Activated naive CD8-positive, alpha-beta T cell treated with anti-CD3 and anti-CD28 coated beads, Interleukin-2, amount 10 ng/mL, durations not matched to agents 7 days and 5 days (primary cell): ENCODE measurements at places on chromosomes 11 and 22.
A peak's percentile ranks its signal among the peaks of the same experiment; 100 is the strongest.

- H3K27ac ChIP-seq: no peak overlapping the region
- H3K4me1 ChIP-seq: peaks cover 3% of the 10 kb centered on the region
- H3K4me3 ChIP-seq: no peak overlapping the region
- no peaks in the 10 kb centered on the region for H3K27me3 ChIP-seq
- no peak for DNase-seq
These were observed 255.2 kb upstream of the POU2AF2 start for GRCh38 chr11:110990311-110990710.

DNA sequence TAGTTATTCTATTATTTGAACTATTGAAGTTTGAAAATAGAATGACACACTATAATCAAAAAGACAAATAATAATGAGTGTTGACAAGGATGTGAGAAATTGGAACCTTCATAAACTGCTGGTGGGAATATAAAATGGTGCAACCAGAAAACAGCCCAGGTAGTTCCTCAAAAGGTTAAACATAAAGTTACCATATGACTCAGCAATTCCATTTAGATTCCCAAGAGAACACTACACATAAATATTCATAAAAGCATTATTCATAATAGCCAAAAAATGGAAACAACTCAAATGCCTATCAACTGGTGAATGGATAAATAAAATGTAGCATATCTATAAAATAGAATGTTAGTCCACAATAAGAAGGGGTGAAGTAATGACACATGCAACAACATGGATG lies 21.7 kb downstream of the CCDC73 start:
- H3K4me1 ChIP-seq: peaks cover 11% of the 10 kb centered on the region
- H3K36me3 ChIP-seq: no peaks in the 10 kb centered on the region
- H3K27me3 ChIP-seq: peaks cover 8% of the 10 kb centered on the region
- no peak overlapping the region for H3K4me3 ChIP-seq
- DNase-seq: no peak
- H3K27ac ChIP-seq: no peak overlapping the region

DNA sequence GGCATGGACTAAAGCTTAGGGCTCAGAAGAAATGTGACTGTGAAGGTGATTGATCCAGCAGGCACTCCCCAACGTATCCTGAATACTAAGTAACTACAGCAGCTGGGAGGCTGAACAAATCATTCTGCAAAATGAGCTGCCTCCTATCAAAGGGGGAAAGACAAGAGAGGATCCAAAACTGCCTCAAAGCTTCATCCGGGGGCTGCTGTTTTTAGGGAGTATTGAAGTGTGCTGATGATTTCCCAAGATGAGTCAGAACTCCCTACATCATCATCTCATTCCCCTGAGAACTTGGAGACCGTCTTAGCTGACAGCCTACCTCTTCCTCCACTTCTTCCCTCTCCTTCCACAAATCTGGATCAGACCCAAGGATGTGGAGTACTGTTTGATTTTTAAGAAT lies 108.4 kb upstream of the GRAMD1B start:
- DNase-seq: no peak
- H3K27me3 ChIP-seq: peaks cover 22% of the 10 kb centered on the region

DNA sequence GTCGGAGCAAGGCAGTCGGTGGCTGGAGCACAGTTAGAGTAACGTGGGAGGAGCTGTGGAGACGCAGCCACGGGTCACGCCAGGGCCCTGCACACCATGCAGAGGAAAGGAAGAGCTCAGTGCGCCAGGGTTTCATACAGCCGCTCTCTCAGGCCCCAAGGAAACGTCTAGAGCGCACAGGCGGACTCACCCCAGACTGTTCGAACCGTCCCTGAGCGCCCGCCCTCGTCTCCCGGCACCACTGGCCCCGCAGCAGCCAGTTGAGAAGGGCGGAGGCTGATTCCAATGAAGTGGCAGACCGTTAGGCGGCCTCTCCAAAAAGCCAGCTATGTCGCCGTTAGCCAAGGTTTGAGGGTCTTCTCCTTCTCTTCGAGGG lies 483 bp upstream of the HYLS1 start:
- H3K27me3 ChIP-seq: no peaks in the 10 kb centered on the region
- peaks cover 5% of the 10 kb centered on the region for H3K36me3 ChIP-seq
- peak overlapping the region; percentile 84 for H3K4me3 ChIP-seq
- H3K27ac ChIP-seq: peak overlapping the region; percentile 91
- H3K4me1 ChIP-seq: peaks cover 20% of the 10 kb centered on the region
- peak; percentile 73 for DNase-seq

GRCh38 chr22:43883012-43883661 lies 8.7 kb downstream of the PNPLA5 start:
- peaks cover 5% of the 10 kb centered on the region for H3K27me3 ChIP-seq
- no peak overlapping the region for H3K27ac ChIP-seq
- H3K36me3 ChIP-seq: no peaks in the 10 kb centered on the region
- H3K4me1 ChIP-seq: peaks cover 5% of the 10 kb centered on the region

GRCh38 chr11:113839842-113840241 lies 35.5 kb downstream of the USP28 start:
- no peak for DNase-seq
- H3K4me1 ChIP-seq: peaks cover 12% of the 10 kb centered on the region

GRCh38 chr22:30129636-30130035 lies 49.4 kb downstream of the HORMAD2 start:
- peaks cover 10% of the 10 kb centered on the region for H3K4me1 ChIP-seq
- H3K36me3 ChIP-seq: peaks cover 17% of the 10 kb centered on the region
- H3K27ac ChIP-seq: no peak overlapping the region

GRCh38 chr11:58178444-58178843 lies 10.4 kb upstream of the OR9Q2 start:
- DNase-seq: no peak
- no peaks in the 10 kb centered on the region for H3K4me1 ChIP-seq
- peaks cover 2% of the 10 kb centered on the region for H3K27me3 ChIP-seq
- no peaks in the 10 kb centered on the region for H3K36me3 ChIP-seq

DNA sequence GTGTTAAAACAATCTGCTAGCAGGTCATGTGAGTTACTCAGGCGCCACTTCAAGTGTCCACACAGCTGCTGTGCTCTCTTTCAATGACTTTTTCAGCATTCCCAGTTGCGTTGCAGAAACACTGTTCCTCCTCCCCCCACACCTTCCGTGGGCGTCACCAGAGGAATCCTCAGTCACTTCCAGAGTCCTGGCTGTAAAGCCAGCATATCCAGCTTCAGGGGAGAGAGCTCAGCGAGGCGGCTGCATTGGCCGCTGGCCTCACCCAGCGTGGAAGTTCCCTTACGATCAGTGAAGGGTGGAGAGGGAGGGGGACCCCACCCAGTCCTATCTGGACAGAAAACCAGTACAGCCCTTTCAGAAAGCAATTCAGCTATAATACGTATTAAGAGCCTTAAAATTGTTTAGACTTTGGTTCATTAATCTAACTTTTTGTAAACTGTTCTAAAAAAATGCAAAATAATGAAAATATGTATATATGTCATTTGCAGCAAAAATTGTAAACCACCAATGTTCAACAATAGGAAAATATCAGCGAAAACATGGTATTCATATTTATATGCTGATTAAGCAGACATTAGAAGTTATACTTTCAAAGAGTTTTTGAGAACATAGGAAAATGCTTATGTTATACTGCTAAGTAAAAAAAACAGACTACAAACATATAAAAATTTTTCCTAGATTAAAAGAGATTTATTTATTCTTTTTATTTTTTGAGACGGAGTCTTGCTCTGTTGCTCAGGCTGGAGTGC lies 2.8 kb upstream of the ANO9 start:
- no peak overlapping the region for H3K27ac ChIP-seq
- H3K36me3 ChIP-seq: peaks cover 4% of the 10 kb centered on the region
- peaks cover 4% of the 10 kb centered on the region for H3K27me3 ChIP-seq
- peaks cover 11% of the 10 kb centered on the region for H3K4me1 ChIP-seq
- H3K4me3 ChIP-seq: no peak overlapping the region

- H3K4me1 ChIP-seq: peaks cover 26% of the 10 kb centered on the region
- H3K36me3 ChIP-seq: no peaks in the 10 kb centered on the region
- H3K4me3 ChIP-seq: no peak overlapping the region
- DNase-seq: no peak
These were observed 11.2 kb downstream of the PLA2G6 start for GRCh38 chr22:38170469-38170868.

DNA sequence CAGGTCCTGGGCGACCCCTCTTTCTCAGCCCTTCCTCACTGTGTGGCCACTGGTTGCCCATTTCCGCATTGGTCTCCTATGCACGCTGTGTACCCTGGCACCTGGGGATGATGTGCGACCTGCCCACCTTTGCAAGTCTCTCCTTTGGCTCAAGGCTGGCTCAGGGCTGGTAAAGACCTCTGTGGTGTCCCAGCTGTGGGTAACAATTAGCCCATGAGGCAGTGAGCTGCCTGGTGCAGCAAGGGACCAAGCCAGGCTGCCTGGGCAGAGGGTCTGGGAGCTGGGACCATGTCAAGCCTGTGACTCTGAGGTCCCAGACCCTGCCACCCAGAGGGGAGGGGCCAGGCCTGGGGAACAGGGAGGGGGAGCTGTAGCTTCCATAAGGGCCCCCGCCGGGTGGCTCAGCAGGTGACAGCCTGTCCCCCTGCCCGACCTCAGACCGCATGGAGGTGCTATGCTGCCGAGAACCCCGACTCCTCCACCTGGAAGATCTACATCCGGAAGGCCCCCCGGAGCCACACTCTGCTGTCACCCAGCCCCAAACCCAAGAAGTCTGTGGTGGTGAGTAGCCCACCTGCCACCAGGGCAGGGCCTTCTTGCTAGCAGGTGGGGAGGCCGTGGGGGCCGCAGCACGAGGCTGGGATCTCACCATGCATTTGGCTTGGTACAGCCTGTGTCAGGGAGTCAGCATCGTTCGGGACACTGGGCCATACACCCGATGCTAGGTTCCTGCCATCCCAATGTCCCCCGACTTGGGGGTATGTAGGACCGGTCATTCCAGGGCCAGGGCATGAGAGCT lies 112.5 kb downstream of the KCNQ1OT1 start:
- no peaks in the 10 kb centered on the region for H3K4me1 ChIP-seq
- peaks cover 2% of the 10 kb centered on the region for H3K36me3 ChIP-seq
- H3K27me3 ChIP-seq: no peaks in the 10 kb centered on the region
- no peak overlapping the region for H3K27ac ChIP-seq

- no peak overlapping the region for H3K27ac ChIP-seq
- peaks cover 3% of the 10 kb centered on the region for H3K4me1 ChIP-seq
- no peaks in the 10 kb centered on the region for H3K27me3 ChIP-seq
- peaks cover 24% of the 10 kb centered on the region for H3K36me3 ChIP-seq
- DNase-seq: no peak
These were observed 23.6 kb downstream of the NARS2 start for GRCh38 chr11:78551066-78551465.

DNA sequence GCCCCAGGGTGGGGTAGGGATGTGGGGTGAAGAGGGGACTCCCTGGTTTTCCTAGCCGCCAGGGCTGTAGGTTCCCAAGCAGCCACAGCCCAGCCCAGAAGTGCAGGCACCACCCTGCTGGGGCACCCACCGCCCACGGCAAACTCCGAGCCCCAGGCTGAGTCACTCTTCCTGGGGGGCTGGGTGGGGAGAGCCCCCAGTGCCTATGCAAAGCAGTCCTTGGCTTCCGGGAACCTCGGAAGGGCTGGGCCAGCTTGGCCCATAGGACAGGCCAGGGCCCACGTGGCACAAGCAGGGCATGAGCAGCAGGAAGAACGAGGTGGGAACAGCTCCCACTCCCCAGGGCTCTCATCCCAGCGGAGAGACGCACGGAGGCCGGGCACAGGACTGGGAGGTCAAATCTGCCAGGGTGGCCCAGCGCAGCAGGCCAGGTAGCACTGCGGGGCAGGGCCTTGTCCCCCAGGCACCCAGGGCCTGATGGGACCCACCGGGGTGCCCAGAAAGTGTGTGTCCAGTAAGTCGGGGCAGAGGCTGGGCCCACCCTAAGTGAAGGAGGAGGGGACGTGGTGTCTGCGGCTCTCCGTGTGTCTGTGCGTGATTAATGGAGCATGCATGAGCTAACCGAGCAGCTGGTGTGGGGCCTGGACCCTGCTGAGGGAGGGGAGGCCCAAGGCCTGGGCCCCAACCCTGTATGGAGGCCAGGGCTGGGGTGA lies 4.6 kb upstream of the IL17REL start:
- no peak overlapping the region for H3K4me3 ChIP-seq
- no peaks in the 10 kb centered on the region for H3K27me3 ChIP-seq
- peaks cover 1% of the 10 kb centered on the region for H3K36me3 ChIP-seq
- H3K27ac ChIP-seq: no peak overlapping the region
- H3K4me1 ChIP-seq: peaks cover 13% of the 10 kb centered on the region
- peak; percentile 43 for DNase-seq

- no peak overlapping the region for H3K27ac ChIP-seq
- H3K4me3 ChIP-seq: no peak overlapping the region
- DNase-seq: no peak
- H3K27me3 ChIP-seq: no peaks in the 10 kb centered on the region
- peaks cover 1% of the 10 kb centered on the region for H3K36me3 ChIP-seq
These were observed 276.2 kb downstream of the METTL15 start for GRCh38 chr11:28384418-28384817.
